ENCODE measurements at places on chromosomes 7 and 10.

- H3K4me1 ChIP-seq: peaks cover 10% of the 10 kb centered on the region
- no peak overlapping the region for H3K4me3 ChIP-seq
- no peaks in the 10 kb centered on the region for H3K36me3 ChIP-seq
- H3K27me3 ChIP-seq: peaks cover 24% of the 10 kb centered on the region
- DNase-seq: no peak
Measured at GRCh38 chr7:107659666-107660065, 962 bp upstream of the SLC26A4 start.

- H3K36me3 ChIP-seq: no peaks in the 10 kb centered on the region
- no peak overlapping the region for H3K4me3 ChIP-seq
- H3K4me1 ChIP-seq: no peaks in the 10 kb centered on the region
- no peak for DNase-seq
- no peaks in the 10 kb centered on the region for H3K27me3 ChIP-seq
Measured at GRCh38 chr7:94111009-94111408, 106.9 kb upstream of the BET1 start.

GRCh38 chr7:945556-946255, 8.8 kb downstream of the ADAP1 start:
- no peak overlapping the region for H3K27ac ChIP-seq
- no peak overlapping the region for H3K4me3 ChIP-seq
- H3K27me3 ChIP-seq: peaks cover 6% of the 10 kb centered on the region

DNA sequence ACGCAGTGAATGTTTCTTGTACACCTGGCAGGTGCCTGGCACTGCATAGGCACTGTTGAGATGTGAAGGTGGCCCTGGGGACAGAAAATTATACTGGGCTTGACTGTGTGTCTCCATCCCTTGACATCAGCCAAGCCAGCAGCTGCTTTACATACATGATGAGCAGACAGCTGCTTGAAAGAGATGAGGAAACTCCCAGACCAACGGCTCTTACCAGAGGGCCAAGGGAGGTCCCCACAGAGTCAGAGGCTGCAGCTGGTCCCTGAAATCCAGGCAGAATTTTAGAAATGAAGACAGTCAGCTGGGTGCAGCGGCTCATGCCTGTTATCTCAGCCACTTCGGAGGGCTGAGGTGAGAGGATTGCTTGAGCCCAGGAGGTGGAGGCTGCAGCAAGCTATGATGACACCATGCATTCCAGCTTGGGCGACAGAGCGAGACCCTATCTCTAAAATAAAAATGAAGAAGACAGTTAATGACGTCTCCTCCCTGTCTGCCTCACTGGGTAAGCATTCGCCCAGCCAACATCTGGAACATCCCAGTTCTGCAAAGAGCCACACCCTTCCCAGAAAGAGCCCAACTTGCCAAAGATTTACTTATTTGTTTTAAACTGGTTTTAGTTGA, 17.6 kb downstream of the LIMK1 start:
- H3K27me3 ChIP-seq: no peaks in the 10 kb centered on the region
- DNase-seq: no peak
- no peak overlapping the region for H3K4me3 ChIP-seq
- no peak overlapping the region for H3K27ac ChIP-seq
- no peaks in the 10 kb centered on the region for H3K4me1 ChIP-seq
- peaks cover 62% of the 10 kb centered on the region for H3K36me3 ChIP-seq

- H3K4me1 ChIP-seq: peaks cover 8% of the 10 kb centered on the region
- no peaks in the 10 kb centered on the region for H3K27me3 ChIP-seq
- no peaks in the 10 kb centered on the region for H3K36me3 ChIP-seq
Measured at GRCh38 chr10:96720422-96721206, at the start of gene PIK3AP1. Gene PIK3AP1, minus strand, starts transcription at chr10:96720514. Its CDS starts 120 bp downstream, at chr10:96720394.

- no peaks in the 10 kb centered on the region for H3K27me3 ChIP-seq
- no peaks in the 10 kb centered on the region for H3K4me1 ChIP-seq
- H3K27ac ChIP-seq: no peak overlapping the region
- no peaks in the 10 kb centered on the region for H3K36me3 ChIP-seq
Measured at GRCh38 chr10:96764425-96765060, 44.2 kb upstream of the PIK3AP1 start.

GRCh38 chr7:85488406-85488805, 301.6 kb upstream of the SEMA3D start:
- DNase-seq: no peak
- no peaks in the 10 kb centered on the region for H3K27me3 ChIP-seq
- no peak overlapping the region for H3K27ac ChIP-seq
- H3K4me3 ChIP-seq: no peak overlapping the region

DNA sequence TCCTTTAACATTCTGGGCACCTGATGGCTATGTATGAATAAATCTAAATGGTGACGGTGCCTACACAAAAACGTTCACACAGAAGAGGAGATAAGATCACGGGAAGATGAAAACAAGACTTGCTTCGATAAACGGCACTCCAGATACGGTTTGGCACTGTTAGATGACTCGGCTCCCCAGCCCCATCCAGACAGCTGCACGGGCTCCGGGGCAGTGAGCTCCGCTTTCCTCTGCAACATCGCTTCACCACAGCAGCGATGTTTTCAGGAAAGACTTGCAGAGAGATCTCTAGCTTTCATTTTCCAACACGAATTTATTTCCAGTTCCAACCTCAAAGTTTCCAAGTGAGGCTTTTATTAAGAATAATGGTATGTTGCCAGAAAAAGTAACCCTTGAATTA, 132.1 kb downstream of the KLF6 start:
- H3K27me3 ChIP-seq: no peaks in the 10 kb centered on the region
- no peaks in the 10 kb centered on the region for H3K4me1 ChIP-seq
- no peak overlapping the region for H3K27ac ChIP-seq
- peak overlapping the region; percentile 23 for H3K4me3 ChIP-seq

GRCh38 chr7:2523941-2524807, 4.6 kb downstream of the LFNG start:
- no peaks in the 10 kb centered on the region for H3K27me3 ChIP-seq
- H3K27ac ChIP-seq: peak overlapping the region; percentile 68
- H3K36me3 ChIP-seq: no peaks in the 10 kb centered on the region

DNA sequence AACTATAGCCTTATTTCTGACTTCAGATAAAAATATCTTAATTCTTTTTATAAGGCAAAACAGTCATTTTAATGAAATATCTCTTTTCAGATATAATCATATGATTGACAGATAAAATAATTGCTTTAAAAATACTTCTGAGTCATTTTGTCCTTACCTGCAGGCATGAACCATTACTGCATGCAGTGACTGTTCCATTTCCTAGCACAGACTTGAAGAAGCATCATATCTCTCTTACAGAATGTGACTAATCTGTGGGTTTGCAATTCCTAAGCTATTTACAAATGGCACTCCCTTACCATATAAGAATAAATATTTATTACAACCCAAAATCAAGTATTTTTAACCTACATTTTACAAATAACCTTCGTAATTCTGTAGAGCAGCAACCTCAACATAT, 120.7 kb downstream of the SRPK2 start:
- peaks cover 16% of the 10 kb centered on the region for H3K4me1 ChIP-seq
- no peak for DNase-seq
- H3K27ac ChIP-seq: peak overlapping the region; percentile 81
- no peaks in the 10 kb centered on the region for H3K36me3 ChIP-seq
- no peaks in the 10 kb centered on the region for H3K27me3 ChIP-seq
- H3K4me3 ChIP-seq: peak overlapping the region; percentile 52

- H3K4me3 ChIP-seq: no peak overlapping the region
- DNase-seq: no peak
- no peaks in the 10 kb centered on the region for H3K4me1 ChIP-seq
- no peaks in the 10 kb centered on the region for H3K27me3 ChIP-seq
Measured at GRCh38 chr10:123552760-123553554, 113.2 kb upstream of the GPR26 start.

DNA sequence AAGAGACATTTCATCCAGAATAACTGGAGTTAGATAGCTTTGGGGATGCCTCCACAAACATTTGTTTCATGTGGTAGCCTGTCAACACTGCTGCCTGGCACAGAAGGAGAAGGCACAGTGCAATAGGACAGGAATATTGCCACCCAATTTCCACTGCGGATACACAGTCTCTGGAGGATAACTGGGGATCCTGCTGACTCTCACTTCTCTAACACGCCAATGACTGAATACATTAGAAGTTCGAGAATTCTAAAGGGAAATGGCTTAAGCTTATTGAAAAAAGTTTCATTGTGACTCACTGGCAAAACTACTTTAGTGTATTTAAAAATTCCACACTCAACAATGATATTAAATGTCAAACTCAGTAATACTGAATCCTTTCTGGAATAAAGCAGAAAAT, 12.9 kb downstream of the ARL3 start:
- no peak overlapping the region for H3K27ac ChIP-seq
- no peak for DNase-seq
- H3K36me3 ChIP-seq: peaks cover 36% of the 10 kb centered on the region
- no peak overlapping the region for H3K4me3 ChIP-seq
- peaks cover 9% of the 10 kb centered on the region for H3K4me1 ChIP-seq

GRCh38 chr7:53059591-53059990, 24.2 kb downstream of the POM121L12 start:
- no peaks in the 10 kb centered on the region for H3K4me1 ChIP-seq
- H3K27me3 ChIP-seq: no peaks in the 10 kb centered on the region
- no peak for DNase-seq
- no peak overlapping the region for H3K27ac ChIP-seq

DNA sequence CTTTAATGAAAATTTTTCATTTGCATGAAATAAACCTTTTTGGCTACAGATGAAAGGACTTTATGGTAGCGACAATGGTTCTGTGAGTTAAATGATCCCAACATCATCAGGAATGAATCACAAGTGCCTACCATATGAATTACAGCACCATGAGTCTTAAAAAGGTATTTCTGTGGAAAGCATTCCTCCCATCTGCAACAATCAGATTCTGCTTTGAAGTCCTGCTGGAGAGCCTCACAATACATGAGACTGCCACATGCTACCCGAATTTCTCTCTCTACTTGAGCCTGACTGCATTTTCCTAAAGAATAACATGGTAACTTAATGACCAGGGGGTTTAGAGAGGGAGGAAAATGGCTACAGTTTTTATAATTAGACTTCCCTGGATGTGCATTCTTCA, 190.3 kb downstream of the TWIST1 start:
- H3K27me3 ChIP-seq: no peaks in the 10 kb centered on the region
- H3K4me1 ChIP-seq: no peaks in the 10 kb centered on the region
- H3K4me3 ChIP-seq: no peak overlapping the region
- no peak overlapping the region for H3K27ac ChIP-seq

- H3K4me1 ChIP-seq: peaks cover 44% of the 10 kb centered on the region
- no peak overlapping the region for H3K4me3 ChIP-seq
- H3K27ac ChIP-seq: peak overlapping the region; percentile 6
- DNase-seq: no peak
Measured at GRCh38 chr7:29039821-29040578, 81.9 kb upstream of the TRIL start.

DNA sequence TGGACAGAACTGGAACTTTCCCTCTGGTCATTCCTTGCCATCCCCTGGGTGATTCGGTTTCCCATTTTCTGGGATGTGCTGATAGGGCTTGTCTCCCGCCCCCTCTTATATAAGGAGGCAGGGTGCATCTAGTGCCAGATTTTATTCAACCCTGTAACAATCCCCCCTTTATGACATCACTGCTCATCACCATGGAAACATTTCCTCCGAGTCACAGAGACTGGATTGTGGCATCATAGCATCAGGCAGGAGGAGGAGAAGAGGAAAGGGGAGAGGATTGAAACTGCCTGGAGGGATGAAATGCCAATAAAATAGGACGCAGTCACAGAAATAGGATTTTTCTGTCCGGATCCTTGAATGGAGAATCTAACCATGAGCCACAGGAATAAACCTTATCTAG, 25.0 kb downstream of the SORCS3 start:
- no peak for DNase-seq
- no peaks in the 10 kb centered on the region for H3K36me3 ChIP-seq
- no peaks in the 10 kb centered on the region for H3K4me1 ChIP-seq
- H3K27ac ChIP-seq: no peak overlapping the region
- H3K4me3 ChIP-seq: no peak overlapping the region

DNA sequence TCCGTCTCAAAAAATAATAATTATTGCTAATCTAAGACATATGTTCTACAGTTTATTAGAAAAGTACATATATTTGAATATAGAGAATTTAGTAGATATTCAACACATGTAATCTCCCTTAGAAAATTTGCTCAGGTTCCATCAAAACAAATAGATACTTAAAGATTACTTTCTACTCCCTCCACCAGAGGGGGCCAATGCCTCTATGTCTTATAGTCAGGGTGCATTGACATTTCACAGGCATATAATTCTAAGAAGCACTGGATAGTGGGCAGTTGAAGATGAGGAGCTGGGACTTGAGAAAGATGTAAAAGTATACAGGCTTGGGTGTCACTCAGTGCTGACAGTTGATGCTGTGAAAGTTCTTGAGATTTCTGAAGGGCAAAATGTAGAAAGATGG, 301.6 kb upstream of the HPS1 start:
- H3K27me3 ChIP-seq: no peaks in the 10 kb centered on the region
- DNase-seq: no peak
- no peak overlapping the region for H3K4me3 ChIP-seq
- H3K27ac ChIP-seq: no peak overlapping the region
- H3K4me1 ChIP-seq: no peaks in the 10 kb centered on the region
- H3K36me3 ChIP-seq: no peaks in the 10 kb centered on the region

- peak overlapping the region; percentile 39 for H3K27ac ChIP-seq
- H3K4me1 ChIP-seq: peaks cover 59% of the 10 kb centered on the region
Measured at GRCh38 chr10:93461109-93461806, 20.9 kb downstream of the MYOF start.

- no peak overlapping the region for H3K27ac ChIP-seq
- no peak for DNase-seq
- H3K4me3 ChIP-seq: no peak overlapping the region
- no peaks in the 10 kb centered on the region for H3K27me3 ChIP-seq
Measured at GRCh38 chr10:55497893-55498499, 697.0 kb upstream of the PCDH15 start.

GRCh38 chr7:3289996-3290395, 11.1 kb upstream of the SDK1 start:
- peaks cover 15% of the 10 kb centered on the region for H3K27me3 ChIP-seq
- no peaks in the 10 kb centered on the region for H3K4me1 ChIP-seq
- no peak overlapping the region for H3K27ac ChIP-seq
- H3K4me3 ChIP-seq: no peak overlapping the region
- no peaks in the 10 kb centered on the region for H3K36me3 ChIP-seq

- H3K27ac ChIP-seq: no peak overlapping the region
- H3K4me1 ChIP-seq: peaks cover 5% of the 10 kb centered on the region
- peaks cover 24% of the 10 kb centered on the region for H3K36me3 ChIP-seq
- DNase-seq: no peak
Measured at GRCh38 chr7:111787741-111788140, 225.4 kb upstream of the IMMP2L start.

DNA sequence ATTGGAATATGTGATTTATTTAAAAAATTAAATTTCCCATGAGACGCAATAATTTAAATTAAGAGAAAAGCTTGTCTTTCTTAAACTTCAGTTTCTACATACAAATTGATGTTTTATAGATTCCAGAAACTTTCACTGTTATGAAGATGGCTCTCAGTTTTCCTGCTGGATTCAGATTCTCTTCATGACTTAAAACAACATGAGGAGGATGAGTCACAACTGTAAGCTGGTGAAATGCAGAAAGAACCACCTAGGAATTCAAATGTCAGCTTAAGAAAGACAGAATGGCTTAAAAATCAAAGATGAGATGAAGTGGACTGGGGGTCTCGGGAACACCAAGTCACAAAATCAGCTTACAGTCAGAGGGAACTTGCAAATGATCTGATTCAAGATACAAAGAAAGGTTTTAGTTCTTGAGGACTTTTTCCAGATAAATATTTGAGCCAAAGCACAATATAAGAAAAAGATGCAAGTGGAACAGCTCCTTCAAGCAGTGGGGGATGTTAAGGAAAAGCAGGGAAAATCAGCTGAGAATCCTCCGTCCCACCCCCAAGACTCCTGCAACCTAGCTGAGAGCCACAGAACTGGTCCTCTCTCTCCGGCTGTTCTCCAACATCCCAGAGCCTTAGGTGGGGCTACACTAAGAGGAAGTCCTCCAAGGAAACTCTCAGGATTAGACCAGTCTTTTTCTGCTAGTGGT, 279.8 kb downstream of the KCNMA1 start:
- H3K4me1 ChIP-seq: no peaks in the 10 kb centered on the region
- no peak for DNase-seq
- no peak overlapping the region for H3K27ac ChIP-seq
- H3K4me3 ChIP-seq: no peak overlapping the region
